ENCODE measurements at places on chromosomes 12 and 14.

DNA sequence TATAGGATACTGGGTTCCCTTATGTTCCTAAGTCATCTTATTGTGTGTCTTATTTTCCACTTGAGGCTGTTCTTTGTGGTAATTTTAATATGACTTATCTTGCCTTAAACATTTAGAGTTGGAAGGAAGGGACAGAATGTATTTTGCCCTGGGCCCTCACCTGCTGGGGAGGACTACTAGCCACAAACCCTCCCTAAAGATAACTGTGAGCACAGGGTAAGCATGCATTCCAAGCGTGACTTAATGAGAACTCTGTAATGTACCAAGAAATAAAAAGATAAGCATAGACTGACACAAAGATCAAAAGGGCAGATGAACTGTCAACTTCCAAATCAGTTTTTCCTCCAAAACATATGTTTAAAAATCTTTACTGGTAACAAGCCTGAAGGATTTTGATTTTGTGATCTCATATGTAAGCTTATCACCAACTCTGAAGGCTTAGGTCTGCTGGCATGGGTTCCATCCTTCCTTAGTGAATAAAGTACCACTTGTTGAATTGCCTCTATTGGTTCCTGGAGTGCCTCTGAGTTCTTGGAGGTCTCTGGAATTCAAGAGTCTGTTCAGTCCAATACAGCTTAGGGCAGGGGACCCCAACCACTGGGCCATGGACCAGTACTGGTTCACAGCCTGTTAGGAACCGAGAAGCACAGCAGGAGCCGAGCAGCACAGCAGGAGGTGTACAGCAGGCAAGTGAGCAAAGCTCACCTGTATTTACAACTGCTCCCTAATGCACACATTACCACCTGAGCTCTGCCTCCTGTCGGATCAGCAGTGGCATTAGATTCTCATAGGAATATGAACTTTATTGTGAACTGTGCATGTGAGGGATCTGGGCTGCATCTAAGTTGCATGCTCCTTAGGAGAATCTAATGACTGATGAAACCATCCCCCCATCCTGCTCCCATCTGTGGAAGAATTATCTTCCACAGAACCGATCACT, 29.8 kb upstream of the NFYB start:
- DNase-seq = no peak

- no peak for DNase-seq
These were observed 11.8 kb upstream of the OR6S1 start for GRCh38 chr14:20652996-20653975.

- DNase-seq = peak; percentile 33
These were observed 9.8 kb upstream of the ZNF385A start for GRCh38 chr12:54394281-54394719.

GRCh38 chr12:15956413-15957185, 45.5 kb downstream of the DERA start:
- DNase-seq = no peak

- DNase-seq = no peak
These were observed 191.3 kb downstream of the SYT10 start for GRCh38 chr12:33248364-33248763.

GRCh38 chr14:75456069-75456996, 28.5 kb downstream of the JDP2 start:
- DNase-seq = no peak

GRCh38 chr12:100610666-100611430, 37.4 kb downstream of the GAS2L3 start:
- no peak for DNase-seq

DNA sequence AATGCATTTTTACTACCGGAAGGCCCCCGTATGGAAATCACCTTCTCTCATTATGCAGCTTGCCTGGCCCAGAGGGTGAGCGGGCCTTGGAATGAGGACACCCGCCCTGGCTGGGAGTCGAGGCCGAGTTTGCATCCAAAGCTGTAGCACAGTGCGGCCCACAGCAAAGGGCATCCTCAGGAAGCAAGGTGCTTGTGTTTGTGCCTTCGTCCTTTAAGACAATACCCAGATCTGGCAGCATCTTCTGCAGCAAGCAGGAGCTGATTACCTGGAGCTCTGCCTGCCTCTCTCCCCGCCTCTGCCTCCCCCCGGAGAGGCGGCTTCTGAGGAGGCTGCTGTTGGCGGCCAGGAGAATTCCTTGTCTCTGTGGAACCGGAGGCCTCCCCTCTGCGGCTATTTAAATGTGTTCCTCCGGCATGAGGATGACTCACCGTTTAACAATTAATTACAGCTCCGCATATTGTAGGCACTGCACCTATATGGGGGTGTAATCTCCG, 145.3 kb downstream of the CACNA1C start:
- DNase-seq = no peak

DNA sequence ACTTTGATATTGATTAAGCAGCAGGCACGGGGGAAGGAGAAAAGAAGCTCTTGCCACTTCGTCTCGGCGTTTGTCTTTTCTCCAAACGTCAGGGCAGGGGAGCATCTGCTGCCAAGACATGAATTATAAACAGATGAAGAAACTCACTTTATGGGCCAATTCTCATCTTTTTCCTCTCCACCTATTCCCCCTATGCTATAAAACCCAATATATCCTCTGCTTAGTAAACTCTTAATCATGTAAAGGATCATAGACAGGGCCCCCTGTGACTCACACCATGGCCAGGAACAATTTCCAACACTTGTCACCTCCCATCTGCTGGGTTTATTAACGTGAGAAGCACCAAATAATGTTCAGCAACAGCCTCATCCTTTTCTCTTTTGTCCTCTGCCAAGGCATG, 1092.1 kb upstream of the TMEM132C start:
- DNase-seq = no peak

GRCh38 chr14:67490196-67490595, 1.7 kb upstream of the TMEM229B start:
- DNase-seq = no peak

GRCh38 chr12:12454315-12454714, 97.4 kb downstream of the BORCS5 start:
- no peak for DNase-seq

GRCh38 chr12:49932533-49933130, 17.9 kb upstream of the AQP2 start:
- DNase-seq = no peak

GRCh38 chr12:58745348-58746125, 174.8 kb downstream of the LRIG3 start:
- no peak for DNase-seq

- no peak for DNase-seq
These were observed 96.5 kb downstream of the KCNA5 start for GRCh38 chr12:5140190-5140589.

GRCh38 chr14:55532645-55533344, 47.2 kb upstream of the KTN1 start:
- DNase-seq = no peak

DNA sequence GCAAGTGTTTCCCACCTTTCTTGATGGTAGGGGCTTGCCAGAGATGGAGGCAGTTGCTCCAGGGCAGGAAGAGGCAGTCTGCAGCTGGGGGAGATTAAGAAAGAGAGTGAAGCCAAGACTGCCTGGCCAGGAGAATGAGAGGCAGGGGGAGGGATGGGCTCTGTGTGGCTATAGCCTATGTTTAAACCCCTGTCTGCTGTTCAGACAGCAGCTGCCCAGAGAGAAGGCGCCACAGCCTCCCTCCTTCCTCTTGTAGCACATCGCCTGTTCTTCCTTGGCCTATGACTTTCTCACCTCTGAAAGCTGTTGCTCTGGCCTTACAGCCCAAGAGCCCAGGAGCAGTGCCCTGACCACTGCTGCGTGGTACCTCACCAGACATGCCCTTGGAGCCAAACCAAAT, 61.7 kb downstream of the EMP1 start:
- no peak for DNase-seq

DNA sequence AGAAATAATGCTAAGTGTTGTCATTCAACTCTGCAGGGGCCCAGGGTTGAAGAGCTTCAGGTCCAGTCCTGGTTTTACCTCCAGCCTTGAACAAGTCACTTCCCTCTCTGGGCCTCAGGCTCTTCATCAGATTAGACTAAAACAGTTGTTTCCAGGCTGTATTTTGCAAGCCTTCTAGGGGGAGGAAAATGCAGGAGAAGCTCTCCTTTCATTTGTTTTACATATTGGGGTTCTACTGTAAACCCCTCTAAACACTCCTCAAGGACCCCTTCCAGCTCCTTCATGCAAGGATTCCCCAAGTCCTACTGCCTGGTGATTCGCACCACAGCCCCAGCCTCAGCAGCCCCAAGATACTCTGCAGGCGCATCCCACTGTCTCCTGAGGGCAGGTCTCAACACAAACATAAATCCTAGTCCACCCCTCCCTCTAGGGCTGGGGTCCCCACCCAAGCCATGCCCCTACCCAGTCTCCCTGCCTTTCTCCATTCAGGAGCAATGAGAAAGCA, 2.7 kb downstream of the SDR9C7 start:
- no peak for DNase-seq

DNA sequence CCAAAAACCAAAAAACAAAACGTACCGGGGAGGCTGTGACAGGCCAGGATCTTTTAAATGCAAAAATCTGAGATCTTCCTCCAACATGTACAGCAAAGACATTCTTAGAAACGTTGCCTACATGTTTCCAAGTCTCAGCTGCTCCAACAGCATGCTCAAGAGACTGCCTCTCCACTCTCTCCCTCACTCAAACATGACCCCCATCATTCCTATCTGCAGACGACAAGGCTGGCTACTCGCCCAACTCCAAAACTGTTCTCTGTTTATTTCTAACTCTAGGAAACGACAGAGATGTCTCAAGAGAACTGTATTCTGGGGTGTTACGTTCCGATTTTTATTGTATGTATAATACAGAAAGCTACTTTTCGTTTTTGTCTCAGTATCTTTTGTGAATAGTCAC, 57.5 kb upstream of the TMCC3 start:
- no peak for DNase-seq

- no peak for DNase-seq
These were observed 77.2 kb upstream of the DYNC1H1 start for GRCh38 chr14:101887219-101887618.

DNA sequence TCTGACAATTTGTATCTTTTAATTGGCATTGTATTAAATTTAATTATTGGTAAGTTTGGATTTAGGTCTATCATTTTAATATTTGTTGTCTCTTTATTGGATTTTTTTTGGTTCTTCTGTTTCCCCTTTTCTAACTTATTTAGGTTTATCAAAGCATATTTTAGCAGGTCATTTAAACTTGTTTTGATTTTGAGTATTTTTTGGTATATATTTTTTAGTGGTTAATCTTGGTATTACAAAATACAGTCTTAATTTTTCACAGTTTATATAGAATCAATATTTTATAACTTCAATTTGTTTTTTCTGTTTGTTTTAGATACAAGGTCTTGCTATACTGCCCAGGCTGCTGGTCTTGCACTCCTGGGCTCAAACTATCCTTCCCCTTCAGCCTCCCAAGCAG, 15.5 kb upstream of the ADGRD1 start:
- DNase-seq = no peak

DNA sequence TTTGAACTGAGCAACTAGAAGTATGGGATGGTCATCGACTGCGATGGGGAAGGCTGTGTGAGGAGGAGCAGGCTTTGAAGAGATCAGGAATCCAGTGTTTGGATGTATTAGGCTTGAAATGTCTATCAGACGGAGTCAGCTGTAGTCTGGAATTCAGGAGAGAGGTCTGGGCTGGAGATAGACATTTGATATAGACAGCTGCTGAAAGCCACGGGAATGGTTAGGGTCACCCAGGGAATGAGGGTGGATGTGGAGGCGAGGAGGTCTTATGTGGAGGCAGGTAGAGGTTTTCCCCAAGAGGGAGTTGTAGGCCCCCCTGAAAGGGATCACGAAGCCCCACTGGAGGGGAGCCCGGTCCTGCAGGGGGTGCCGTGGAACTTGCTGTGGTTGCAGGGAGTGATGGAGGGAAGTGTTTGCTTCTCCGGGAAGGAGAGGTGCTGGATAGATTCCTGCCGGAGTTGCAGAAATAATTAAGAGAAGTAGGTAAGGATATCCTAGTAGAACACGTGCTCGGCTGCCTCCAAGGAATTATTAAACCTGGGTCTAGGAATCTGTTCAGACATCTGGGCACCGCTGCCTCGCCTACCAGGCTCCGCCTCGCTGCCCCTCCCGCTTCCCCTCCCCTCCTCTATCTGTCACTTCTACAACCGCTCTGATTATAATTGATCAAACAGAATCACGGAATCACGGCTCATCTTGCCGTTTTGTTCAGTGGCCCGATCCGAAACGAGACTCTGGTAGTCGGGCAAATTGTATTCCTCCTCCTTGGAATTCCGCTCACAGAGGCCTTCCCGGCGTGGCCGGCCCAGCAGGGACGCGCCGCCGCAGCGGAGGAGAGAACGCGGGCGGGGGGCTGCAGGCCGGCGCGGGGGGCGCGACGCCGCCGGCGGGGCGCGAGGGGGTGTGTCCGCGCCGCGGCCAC, 826 bp upstream of the CACNA1C start:
- no peak for DNase-seq

DNA sequence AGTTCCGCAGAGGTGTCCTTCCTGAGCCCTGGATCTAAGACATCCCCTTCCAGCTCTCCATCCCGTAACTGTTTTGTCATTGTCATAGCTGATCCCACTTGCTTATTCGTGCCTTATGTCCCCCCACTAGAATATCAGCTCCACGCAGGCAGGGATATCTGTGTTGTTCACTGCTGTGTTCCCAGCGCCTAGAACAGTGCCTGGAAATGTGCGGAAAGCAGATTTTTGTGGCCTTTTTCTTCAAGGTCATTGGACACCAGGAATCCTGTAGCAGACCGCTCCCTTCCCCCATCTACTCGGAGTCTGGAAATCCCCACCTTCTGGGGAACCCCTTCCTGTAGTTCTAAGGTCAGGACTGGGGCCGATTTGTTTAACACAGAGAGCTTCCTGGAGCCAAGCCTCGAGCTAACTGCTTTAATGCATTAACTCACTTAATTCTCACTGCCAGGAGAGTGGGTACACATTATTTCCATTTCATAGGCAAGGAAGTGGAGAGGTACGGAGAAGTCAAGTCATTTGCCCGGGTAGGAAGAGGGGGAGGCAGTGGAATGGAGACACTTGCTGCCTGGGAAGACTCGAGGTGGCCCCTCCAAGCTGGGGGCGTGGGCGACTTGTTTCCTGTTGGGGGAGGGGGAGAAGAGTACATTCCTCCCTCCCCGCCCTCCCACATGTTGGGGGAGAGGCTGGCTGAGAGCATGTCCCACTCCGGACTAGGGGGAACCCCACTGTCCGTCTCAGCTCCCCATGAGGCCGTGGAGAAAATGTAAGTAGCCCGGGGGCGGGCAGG, 1.2 kb upstream of the SH2B3 start:
- no peak for DNase-seq

DNA sequence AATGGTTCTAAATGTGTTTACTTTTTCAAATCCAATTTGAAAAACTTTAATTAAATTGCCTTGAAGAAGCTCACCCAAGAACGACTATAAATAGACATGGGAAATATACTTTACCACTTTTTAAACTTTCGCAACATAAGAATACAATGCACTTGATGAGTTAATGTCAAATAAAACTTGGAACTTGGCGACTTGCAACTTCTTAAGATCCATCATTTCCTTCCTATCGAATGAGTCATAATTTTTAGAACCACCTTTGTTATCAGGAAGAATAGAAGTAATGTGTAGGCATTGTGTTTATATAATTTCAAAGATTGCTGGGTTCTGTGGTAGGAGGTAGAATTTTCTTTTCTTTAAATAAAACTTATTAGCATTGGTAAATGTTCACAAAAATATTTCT, 1417.4 kb upstream of the FLRT2 start:
- DNase-seq = no peak

All from NCI-H1105 (cell line).